Endothelial cell (in vitro differentiated cells): ENCODE measurements at places on chromosomes 7 and 10.

GRCh38 chr7:94296881-94297280 lies 97.8 kb upstream of the COL1A2 start:
- no peak for DNase-seq

- DNase-seq = no peak
Measured at GRCh38 chr7:3649250-3649649, 348.2 kb downstream of the SDK1 start.

DNA sequence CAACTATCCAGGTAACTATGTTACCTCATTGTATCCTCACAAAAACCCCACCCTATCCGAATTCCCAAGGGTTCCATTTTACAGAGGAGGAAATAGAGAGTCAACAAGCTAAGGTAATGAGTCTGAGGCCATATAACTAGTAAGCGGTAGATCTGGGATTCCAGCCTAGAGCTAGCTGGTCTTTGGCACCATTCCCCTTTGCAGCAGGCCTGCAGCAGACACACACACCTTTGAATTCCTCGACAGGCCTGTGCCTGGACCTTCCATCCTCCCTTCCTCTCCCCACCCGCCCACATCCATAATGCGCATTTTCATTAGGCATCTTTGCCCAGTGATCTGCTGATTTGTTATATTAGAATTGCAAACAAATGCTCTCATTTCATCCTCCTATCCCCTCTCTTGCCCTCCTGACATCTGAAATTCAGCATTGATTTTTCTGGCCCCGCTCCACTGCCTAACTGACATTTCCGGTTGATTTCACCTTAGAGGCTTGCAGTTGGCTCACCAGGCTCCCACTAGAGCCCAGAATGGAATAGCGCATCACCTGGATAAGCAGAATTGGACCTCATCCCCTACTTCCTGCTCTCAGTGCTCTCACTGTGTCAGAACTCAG lies 129.5 kb downstream of the PLXNA4 start:
- no peak for DNase-seq

DNA sequence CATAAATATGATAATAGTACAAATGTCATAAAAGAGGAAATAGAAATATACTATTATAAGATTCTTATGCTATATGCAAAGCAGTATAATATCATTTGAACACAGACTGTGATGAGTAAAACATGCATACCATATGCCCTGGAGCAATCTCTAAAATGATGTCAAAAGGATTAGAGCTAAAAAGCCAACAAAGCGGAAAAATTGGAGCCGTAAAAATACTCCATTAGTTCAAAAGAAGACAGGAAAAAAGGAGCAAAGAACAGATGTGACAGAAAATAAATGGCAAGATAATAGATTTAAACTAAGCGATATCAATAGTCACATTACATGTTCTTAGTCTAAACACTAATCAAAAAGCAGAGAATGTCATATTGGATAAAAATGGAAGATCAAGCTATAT lies 191.0 kb upstream of the PLPP4 start:
- no peak for DNase-seq

GRCh38 chr10:35237766-35238512 lies 98.4 kb upstream of the CCNY start:
- DNase-seq = no peak

GRCh38 chr7:19362099-19362498 lies 216.9 kb upstream of the FERD3L start:
- DNase-seq = no peak

DNA sequence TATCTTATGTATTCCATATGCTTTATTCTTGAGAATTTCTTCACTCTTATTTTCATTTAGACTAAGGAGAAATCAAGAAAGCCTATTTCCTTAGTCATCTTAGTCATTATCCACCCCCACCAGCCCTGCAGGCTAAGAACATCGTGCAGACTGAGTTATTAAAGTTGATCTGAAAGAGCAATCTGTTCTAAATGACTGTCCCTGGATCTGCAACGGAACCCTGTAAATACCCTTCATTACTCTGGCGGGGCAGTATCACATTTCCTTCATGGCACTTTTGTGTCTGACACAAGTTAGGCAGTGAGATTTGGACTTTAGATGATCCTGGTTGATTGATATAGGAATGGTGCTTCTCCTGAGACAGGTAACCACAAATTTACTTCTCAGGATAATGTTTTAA lies 3.5 kb upstream of the MYPN start:
- DNase-seq = no peak

DNA sequence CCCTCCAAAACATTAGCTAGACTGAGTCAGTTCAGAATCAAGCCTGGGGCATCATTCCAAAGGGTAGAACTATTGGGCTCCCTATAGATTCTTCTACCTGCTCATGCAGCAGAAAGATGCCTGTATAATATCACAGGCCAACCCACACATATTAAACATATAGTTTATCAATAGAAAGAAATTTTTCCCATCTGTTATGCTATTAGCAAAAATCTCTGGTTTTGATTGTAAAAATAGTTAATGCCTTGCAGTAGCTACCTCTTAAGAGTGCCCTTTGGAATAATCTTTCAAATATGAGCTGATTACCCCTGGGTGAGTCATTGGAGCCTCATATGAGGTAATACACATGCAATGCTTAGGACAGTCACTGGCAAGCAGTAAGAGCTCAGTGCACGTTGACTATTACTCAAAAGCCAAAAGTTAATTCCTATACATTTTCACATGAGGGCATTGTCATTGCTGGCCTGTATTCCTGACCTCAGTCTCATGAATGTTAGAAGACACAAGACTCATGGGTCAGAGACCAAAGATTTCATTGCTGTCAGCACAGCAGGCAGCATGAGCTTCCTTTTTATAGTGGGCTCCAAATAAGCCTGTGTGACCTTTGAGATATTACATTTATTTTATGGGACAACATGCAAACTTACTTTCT lies 180.0 kb downstream of the FGFR2 start:
- no peak for DNase-seq

GRCh38 chr7:25598765-25599164 lies 370.5 kb upstream of the NPVF start:
- DNase-seq = no peak

DNA sequence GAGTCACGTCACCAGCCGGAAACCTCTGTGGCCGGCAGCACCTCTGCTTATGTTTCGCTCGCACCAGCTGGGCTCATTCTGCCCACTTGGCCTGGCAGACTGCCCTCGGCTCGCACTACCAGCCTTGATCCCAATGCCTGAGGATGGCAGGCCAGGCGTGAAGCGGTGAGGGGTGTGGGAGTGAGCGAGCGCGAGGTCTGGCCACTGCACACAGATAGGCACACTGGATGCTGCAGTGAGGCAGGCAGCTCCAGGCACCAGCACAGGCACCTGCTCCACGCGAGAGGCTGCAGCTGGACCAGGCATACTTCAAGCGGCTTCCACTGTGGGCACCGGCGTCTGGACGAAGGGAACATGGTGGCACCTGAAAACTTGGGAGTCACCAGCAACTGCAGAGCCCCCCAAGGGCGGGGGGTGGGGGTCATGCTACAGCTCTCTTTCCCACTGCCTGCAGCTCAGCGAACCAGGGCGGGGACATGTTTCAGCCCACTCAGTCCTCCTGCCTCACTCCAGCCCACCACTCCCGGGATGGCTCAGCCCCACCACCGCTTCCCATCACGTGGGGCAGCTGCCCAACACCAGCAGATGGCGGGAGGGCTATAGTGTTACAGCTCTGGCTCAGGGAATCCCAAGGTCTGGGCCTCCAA lies 5.4 kb upstream of the DMTF1 start:
- no peak for DNase-seq

DNA sequence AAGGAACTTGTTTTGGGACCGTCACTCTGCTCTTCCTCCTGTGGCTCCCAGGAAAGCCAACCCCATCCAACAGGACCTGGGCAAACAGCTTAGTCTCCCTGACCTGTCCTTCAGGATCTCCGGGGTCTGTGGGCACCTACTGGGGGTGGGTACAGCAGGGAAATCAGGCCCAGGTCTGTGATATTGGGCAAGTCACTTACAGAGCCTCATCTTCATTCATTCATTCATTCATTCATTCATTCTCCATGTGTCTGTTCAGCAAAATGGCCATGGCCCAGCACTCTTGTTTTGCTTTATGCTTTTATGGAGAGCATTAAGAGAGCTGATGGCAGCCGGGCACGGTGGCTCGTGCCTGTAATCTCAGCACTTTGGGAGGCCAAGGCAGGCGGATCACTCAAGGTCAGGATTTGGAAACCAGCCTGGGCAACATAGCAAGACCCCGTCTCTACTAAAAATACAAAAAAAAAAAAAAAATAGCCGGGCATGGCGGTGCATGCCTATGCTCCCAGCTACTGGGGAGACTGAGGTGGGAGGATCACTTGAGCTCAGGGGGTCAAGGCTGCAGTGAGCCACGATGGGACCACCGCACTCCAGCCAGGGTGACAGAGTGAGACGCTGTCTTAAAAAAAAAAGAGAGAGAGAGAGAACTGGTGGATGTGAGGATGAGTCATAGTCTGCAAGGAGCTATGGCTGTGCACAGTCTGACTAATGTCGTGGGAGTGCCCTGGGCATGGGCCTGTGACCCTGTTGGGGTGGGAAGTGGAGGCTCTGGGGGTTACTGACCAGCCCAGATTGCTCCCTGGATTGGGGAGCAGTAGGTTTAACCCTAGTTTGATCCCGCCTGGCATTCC lies 54.3 kb downstream of the CLIP2 start:
- DNase-seq = no peak

GRCh38 chr7:151465169-151465568 lies 25.2 kb upstream of the CRYGN start:
- no peak for DNase-seq

DNA sequence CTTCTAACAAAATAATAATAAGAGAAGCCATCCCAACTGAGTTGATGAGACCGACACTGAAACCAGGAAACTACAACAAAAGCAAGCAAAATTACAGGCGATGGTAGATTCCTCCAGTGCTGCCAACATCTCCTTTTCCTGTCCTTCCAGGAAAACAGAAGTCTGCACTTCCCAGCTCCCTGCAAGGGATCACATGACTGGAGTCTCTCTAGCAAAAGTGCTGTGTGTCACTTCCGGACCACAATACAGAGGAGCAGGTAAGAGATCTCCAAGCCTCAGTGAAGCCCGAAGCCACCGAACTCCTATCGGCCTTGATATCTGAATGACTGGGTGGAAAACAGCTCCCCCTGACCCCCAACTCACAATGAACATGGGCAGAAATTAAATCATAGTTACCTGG lies 63.2 kb downstream of the SMURF1 start:
- peak; percentile 8 for DNase-seq

- DNase-seq = peak; percentile 17
Measured at GRCh38 chr10:105952153-105952552, 1212.4 kb downstream of the SORCS1 start.

- DNase-seq = no peak
Measured at GRCh38 chr7:150380463-150380862, 1.3 kb downstream of the ZNF775 start.

GRCh38 chr7:94623820-94624219 lies 32.1 kb downstream of the SGCE start:
- no peak for DNase-seq

DNA sequence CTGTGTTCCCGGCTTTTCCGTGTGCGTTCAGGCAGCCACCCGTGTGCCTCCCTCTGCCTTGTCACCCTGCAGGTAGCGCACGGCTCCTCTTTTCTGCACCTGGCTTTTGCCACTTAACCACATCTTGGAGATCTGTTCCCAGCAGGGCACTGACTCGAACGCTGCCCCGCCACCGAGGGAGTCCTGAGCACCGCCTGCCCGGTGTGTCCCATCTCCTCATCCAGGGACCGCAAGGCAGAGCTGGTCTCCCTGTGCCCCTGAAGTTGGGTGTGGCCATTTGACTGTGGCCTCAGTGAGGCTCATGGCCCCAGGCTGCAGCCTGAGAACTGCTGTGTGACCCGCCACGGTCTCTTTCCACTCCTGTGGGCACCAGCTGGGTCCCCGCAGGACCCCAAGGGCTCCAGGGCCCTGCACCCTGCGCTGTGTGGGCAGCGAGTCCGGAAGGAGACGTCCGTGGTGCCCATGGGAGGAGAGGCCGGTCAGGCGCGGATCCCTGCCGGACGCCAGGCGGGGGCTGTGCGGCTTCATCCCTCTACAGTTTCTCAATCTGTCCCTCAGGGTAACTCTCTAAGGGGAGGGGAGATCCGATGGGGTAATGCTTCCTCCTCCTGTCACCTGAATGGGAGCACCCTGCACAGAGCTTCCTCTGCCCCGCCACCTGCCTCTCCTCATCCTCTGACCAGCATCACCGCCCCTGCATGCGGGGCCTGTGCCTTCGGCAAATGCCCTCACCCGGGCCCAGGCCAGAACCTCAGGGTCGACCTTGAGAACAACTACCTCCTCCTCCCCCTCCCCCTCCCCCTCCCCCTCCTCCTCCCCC lies 1.8 kb upstream of the INTS1 start:
- no peak for DNase-seq

GRCh38 chr10:69845574-69846292 lies 44.0 kb downstream of the COL13A1 start:
- DNase-seq = no peak

GRCh38 chr10:21077681-21078080 lies 180.6 kb upstream of the NEBL start:
- DNase-seq = no peak
